Panc1 (cell line): ENCODE measurements at places on chromosomes 7 and 10.

- no peak for DNase-seq
Observed at GRCh38 chr7:40866601-40867000, 731.8 kb downstream of the SUGCT start.

DNA sequence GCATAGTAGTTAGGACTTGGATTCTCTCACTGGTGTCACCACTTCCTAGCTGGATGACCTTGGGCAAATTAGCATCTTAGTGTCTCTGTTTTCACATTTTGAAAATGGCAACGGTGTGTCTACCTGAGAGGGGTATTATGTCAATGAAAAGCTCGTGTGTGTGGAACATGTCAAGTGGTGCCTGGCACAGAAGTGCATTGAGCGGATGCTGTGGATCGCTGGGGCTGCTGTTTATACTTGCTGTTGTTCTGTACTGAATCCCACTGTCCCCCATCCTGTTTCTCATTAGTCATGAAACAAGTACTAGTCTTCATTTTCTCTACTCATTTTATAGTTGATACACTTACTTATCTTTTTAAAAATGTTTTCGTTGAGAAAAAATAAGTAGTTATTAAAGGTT is 26.1 kb downstream of the RBM33 start:
- DNase-seq: no peak

DNA sequence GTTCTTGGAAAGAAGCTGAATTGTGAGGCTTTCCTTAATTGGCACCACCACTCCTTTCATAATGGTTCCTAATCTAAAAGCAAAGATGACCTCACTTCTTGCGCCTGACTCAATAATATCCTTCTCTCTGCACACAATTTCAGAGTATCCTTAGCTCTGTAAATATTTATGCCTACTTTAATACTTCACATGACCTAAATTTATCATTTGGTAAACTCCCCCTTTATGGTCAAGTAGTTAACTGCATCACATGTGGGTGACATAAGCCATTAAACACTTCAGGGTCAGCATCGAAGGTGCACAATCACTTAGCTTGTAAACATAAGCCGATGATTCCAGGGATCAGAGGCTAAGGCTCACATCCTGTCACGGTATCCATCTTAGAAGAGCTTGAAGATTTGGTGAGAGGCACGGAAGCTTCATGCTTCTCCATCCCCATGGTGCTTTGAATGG is 7.3 kb upstream of the RHOBTB1 start:
- DNase-seq: peak; percentile 87

DNA sequence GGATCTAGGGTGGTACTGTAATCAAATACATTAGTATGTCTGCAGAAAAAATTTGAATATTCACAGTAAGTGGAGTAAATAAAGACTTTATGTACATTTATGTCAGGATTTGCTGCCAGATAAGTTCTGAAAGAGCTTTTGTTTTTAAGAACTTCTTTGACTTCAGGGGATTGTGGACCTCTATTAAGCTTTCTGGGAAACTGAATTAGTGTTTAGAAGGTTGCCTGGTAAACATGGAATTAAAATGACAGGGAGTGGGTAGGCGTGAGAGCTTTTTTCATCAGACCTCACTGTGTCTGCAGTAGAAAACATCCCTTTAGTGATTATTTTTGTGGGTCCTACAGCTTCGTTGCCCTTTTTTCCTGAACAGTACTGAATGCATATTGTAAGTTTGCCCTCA is 15.7 kb downstream of the SDHAF3 start:
- DNase-seq: no peak

GRCh38 chr10:62866451-62866850 is 50.3 kb upstream of the EGR2 start:
- DNase-seq: no peak

DNA sequence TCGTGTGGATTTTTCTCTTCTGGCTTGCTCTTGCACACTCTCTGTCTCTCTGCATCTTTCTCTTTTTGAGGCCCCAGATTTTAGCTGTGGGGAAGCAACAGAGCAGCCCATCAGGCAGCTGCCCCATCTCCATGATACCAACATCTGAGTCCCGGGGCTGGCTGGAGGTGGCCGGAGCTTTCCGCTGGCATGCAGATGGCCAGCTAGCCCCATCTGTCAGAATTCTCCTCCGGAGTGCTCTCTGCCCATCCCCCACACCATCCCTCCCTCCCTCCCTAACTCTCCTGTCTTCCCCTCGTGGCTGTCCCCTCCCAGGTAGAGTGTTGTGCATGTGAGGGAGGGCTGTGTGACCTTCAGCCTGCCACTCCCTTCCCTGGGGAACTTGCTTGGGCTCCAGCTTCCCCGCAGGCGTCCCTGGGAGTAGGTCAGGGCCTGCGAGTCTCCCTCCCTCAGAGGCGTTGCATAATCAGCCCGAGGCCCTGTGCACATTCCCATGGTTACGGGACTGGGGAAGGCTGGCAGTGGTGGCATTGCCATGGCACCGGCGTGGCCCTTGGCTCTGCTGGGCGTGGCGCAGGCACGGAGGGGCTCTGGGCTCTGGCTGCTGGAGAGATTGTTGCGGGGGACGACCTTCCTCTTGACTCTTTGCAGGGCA is 24.7 kb downstream of the GHRHR start:
- no peak for DNase-seq

DNA sequence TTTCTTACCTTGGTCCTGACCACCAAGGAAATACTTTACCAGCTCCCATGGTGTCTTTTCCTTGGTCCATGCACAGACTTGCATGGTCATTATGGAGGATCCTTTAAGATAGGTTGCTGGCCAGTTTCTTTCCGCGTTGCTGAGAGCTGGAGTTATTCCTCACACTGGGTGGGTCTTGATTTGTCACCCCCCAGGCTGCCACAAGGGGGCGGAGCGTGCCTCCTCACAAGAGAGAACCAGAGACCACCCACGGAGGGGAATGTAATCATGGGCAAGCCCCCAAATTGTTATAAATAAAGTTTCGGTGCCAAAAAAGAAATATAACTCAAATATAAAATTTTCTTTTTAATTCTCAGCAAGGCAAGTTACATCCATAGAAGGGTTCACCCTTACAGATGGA is 10.5 kb upstream of the TRIM24 start:
- DNase-seq: no peak

GRCh38 chr10:124015991-124016390 is 77.4 kb downstream of the CHST15 start:
- DNase-seq: no peak
